NCI-H510A treated with DMSO at 0.1 percent for 48 hours (cell line): ENCODE measurements at places on chromosomes 2 and 18.

DNA sequence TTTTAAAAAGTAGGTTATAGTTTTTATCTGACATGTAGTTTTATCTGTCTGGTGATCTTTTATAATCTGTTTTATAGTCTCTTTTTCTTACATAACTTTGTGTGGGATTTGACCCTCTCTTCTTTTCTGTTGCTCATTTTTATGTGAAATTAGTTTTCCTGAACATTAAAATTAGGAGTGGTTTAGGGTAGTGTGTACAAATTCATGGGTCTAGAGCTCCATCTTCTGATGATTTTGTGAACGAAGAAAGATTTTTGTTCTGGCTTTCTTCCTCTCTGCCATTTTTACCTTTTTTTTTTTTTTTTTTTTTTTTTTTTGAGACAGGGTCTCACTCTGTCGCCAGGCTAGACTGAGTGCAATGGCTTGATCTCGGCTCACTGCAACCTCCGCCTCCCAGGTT lies 46.6 kb downstream of the SLC30A6 start:
- DNase-seq = no peak

GRCh38 chr2:16773080-16773713 lies 107.6 kb upstream of the CYRIA start:
- DNase-seq = peak; percentile 57

- peak; percentile 51 for DNase-seq
These were observed 151.0 kb upstream of the DNMT3A start for GRCh38 chr2:25492726-25493125.

GRCh38 chr18:40939656-40940515 lies 1015.1 kb upstream of the PIK3C3 start:
- DNase-seq = no peak

- DNase-seq = no peak
These were observed 40.1 kb downstream of the NDUFAF7 start for GRCh38 chr2:37271376-37272067.

GRCh38 chr2:102155703-102156515 lies 13.4 kb downstream of the IL1R1 start:
- DNase-seq = no peak

- DNase-seq = no peak
These were observed 254.4 kb downstream of the SLC4A3 start for GRCh38 chr2:219881851-219882250.

- DNase-seq = no peak
These were observed 16.4 kb downstream of the RSAD2 start for GRCh38 chr2:6893876-6894482.

DNA sequence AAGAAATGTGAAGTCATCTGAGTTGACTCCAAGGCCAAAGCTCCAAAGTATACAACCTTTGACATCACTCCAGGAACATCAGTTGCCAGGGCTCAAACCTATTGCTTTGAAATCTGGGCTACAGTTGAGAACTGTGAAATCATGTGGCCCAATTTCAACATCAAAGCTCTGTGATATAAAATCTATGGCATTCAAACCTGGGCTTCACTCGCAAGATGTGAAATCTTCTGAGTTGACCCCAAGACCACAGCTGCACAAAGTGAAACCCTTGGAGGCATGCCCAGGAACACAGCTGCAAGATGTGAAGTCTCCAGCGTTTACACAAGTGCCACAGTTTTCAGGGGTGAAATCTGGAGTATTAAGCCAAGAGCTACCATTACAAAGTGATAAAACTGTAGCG lies 9.4 kb upstream of the ZNF512 start:
- no peak for DNase-seq

- DNase-seq = peak; percentile 71
These were observed 168.3 kb upstream of the VRK2 start for GRCh38 chr2:57878171-57878865.

- DNase-seq = no peak
These were observed 12.3 kb downstream of the ARL6IP6 start for GRCh38 chr2:152730591-152731333.

DNA sequence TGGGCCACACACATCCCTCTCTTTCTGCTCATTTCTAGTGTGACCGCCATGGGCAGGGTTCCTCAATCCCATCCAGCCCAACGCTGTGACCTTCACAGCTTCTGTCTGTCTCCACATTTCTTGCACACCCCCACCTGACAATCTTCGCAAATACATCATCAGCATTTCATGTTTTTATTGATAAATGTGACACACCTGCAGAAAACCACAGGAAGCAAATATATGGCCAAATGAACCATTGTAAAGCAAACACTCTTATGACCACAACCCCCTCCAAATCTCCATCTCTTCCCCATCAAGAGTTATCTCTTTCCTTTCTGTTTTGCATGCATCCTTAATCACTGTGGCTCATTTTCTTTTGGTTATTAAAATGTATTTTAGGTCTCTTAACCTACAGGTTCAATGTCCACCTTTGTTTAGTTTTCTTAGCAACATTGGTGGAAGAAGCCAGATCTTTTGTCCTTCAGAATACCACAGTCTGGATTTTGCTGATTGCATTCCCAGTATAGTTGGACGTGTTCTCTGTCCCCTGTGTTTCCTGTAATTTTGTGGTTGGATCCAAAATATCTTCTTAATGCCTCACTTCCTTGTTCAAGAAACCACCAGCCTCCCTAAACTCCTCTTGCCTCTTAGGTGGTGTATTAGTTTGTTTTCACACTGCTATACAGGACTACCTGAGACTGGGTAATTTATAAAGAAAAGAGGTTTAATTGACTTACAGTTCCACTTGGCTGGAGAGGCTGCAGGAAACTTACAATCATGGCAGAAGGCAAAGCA lies 9.8 kb upstream of the NCK2 start:
- peak; percentile 40 for DNase-seq

DNA sequence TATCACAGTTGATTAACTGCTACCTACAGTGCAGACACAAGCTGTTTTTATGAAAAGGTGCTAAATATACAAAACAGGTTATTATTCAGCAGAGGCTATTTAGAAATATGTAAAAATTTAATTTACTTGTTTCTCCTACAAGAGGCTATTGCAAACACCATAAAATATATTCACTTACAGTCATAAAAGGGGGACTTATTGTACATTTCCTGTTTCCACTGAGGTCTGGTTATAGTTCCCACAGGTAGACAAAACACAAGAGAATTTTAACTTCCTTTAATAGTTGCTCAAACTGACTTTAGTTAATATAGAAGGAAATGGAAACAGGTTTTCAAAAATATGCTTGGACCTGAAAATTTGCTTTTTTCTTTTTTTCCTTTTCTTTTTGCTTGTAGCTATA lies 40.0 kb upstream of the FRZB start:
- no peak for DNase-seq

DNA sequence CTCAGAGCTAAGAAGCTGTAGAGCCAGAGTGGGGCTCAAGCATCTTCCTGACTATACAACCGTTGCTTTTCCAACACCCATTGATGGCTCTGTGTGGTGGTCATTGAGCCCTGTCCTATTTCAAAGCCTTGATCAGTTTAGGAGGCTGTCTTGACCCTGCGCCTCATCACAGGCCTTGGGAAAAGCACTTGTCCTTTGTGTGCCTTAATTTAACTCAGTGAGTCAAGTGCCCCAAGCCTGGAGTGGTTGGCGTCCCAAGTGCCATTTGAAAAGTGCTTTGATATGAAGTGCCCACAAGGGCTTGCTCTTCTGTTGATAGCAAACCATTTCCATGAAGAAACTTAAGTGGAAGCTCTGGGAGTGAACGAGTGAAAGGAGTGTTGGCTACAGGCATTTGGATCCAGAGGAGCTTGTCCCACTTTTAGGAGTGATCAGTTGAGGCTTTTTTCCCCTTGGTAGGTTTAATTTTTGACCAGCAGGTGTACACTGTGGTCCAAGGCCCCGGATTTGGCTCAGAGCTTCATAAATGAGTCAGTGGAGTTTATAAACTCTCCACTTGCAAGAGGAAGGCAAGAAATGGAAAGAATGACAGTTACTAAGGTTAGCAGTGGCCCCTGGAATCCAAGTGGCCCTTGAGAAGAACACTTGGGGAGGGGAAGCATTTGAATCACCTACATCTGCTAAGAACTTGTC lies 50.3 kb downstream of the ACTR2 start:
- DNase-seq = peak; percentile 82

- DNase-seq = no peak
These were observed 98.2 kb upstream of the SMAD2 start for GRCh38 chr18:48028696-48029095.

- no peak for DNase-seq
These were observed 58.3 kb downstream of the HPCAL1 start for GRCh38 chr2:10360850-10361588.

DNA sequence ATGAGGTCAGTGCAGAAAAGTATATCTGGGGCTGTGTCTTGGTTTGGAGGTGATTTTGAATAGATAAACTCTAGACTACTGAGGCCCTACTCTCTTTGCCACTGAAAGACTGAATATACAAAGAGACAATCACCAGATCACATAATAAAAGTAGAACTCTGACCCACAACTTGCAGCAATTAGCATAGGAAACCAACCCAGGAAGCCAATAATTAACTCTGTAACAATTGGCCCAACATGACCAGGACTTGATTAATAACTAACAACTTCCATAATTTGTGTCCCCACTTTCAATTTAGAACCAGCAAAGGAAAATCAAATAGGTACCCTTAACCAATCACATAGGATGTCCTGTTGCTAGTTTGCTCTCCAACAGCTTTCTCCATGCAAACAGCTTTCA lies 1104.9 kb upstream of the CELF4 start:
- no peak for DNase-seq

- DNase-seq = no peak
These were observed 163.6 kb downstream of the NAPG start for GRCh38 chr18:10689236-10690034.

DNA sequence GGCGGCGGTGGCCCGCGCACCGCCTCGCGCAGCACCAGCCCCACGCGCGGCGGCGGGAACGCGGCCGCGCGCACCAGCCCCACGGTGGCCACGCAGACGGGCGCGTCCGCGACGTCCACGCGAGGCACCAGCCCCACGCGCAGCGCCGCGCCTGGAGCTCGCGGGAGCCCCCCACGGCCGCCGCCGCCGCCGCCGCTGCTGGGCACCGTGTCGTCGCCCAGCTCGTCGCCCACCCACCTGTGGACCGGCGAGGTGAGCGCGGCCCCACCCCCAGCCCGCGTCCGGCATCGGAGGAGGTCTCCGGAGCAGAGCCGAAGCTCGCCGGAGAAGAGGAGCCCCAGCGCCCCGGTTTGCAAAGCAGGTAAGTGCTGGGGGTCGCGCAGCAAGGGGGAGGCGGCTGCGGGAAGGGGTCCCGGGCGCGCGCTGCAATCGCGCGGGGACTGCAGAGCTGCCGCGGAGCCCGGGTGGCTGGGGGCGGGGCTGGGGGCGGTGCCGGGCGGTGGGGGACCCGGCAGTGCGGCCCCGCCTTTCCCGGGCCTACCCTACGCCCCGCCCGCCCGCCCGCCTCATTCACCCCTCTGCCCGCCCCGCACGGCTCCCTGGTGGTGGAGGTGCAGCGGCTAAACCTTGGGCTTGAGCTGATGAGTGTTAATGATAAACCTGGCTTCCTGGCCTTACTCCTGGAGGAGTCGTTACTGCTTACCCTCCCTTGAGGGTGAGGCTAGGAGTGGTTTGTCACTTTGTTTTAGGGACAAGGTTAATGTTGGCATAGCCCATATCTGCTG lies 851 bp downstream of the FAM117B start:
- peak; percentile 71 for DNase-seq

DNA sequence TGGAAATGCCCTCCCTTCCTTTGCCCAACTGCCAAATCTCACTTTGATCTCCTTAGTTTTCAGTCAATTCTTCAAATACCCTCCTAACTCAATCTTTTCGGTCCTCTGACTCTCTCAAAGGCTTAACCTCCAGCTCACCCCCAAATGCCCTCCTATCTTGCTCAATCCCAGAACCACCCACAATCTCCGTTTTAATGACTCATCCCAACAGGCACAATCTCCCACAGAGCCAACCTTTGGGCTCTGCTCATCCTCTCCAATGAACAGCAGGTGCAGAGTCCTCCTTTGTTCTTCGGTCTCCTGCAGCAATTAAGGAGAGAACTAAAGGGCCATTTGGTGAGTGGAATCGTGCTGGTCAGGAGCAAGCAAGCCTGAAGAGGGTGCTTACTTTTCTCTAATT lies 366.1 kb upstream of the CRIM1 start:
- no peak for DNase-seq

- DNase-seq = peak; percentile 93
These were observed 158.5 kb downstream of the FTCDNL1 start for GRCh38 chr2:199692489-199692888.

- no peak for DNase-seq
These were observed 290.8 kb upstream of the TANK start for GRCh38 chr2:160869411-160869810.

- no peak for DNase-seq
These were observed 530 bp downstream of the GALNT1 start for GRCh38 chr18:35581898-35582641.

- no peak for DNase-seq
These were observed 89.1 kb upstream of the ITGB6 start for GRCh38 chr2:160289126-160289525.

DNA sequence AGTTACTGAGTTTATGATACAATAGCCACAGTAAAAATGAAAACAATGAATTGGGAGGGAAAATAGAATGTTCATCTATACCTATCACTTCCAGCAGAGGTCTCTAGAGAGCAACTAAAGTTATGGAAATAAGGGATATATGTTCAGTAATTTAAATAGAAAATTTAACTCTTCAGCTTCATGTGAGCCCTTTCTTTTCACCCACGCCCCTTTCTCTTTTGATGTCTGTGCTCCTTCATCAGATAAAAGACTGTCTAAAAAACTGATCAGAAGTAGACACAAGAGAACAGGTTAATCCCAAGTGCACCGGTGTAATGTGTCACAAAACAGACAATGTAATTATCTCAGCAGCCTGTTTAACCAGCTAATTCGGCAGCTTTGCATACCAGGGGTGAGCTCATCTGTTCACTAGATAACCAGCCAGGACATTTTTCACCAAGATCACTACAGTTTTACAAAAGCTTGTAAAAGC lies 238.5 kb upstream of the ERBB4 start:
- DNase-seq = peak; percentile 70

DNA sequence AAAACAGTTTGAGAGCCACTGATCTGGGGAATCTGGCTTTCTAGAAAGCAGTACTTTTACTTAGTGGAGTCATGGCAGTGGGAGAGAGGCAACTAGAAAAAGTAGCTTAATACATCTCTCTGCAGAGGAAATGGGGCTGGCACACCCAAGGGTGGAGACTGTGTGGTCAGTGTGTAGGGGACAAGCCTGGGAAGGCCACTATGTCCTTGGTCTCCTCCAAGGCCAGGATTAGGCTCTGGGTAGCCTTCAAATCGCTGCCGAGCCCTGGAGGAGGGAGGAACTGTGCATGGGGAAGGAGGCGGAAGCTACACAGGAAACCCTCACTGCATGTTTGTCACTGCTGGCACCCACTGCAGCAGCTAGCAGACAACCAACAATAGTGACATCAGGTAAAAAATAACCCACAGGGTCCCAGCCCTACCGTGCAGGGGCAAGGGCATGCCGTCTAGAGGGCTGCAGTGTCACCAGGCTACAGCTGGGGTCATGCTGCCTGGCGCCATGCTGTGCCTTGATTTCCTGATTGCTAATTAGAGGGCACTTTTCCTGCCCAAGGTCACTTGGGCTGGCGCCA lies 34.8 kb downstream of the LBH start:
- no peak for DNase-seq

GRCh38 chr18:76490033-76490432 lies 5.0 kb downstream of the ZNF516 start:
- no peak for DNase-seq

GRCh38 chr2:128520791-128521190 lies 202.1 kb upstream of the HS6ST1 start:
- DNase-seq = no peak

- peak; percentile 97 for DNase-seq
These were observed 5.9 kb downstream of the SCYGR3 start for GRCh38 chr2:227608561-227609338.
